ENCODE measurements at places on chromosomes 5 and 9.

DNA sequence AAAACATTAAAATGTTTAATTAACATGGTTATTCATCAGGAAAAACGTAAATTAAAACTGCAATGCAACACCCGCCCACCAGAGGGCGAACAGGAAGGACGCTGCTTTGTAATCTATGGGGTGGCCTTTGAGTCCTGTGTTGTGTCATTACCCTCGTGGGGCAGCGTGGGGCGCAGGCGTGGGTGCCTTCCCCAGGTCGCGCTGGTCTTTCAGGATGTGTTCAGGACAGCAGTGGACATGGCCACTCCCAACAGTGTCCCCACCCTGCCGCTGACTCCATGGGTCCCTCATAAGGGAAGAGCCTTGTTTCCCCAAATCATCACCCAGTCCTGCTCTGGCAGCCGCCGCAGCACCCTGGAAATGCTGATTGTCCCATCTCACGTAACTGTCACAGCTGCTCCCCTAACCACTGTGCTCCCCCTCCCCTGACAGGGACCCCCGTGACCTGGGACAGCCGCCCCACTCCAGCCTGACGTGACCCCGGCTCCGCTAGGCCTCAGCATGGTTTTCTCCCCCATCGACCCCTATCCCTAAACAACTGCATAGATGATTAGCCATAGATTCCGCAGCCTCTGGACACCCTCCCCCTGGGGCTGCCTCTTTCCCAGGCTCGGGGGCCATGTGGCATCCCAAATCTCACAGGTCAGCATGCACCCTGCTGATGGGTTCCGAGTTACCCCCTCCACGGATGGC lies 36.4 kb downstream of the GLT6D1 start:
- peak; percentile 74 for DNase-seq

- peak; percentile 69 for DNase-seq
These were observed 724 bp downstream of the MACROH2A1 start for GRCh38 chr5:135398160-135398854.

DNA sequence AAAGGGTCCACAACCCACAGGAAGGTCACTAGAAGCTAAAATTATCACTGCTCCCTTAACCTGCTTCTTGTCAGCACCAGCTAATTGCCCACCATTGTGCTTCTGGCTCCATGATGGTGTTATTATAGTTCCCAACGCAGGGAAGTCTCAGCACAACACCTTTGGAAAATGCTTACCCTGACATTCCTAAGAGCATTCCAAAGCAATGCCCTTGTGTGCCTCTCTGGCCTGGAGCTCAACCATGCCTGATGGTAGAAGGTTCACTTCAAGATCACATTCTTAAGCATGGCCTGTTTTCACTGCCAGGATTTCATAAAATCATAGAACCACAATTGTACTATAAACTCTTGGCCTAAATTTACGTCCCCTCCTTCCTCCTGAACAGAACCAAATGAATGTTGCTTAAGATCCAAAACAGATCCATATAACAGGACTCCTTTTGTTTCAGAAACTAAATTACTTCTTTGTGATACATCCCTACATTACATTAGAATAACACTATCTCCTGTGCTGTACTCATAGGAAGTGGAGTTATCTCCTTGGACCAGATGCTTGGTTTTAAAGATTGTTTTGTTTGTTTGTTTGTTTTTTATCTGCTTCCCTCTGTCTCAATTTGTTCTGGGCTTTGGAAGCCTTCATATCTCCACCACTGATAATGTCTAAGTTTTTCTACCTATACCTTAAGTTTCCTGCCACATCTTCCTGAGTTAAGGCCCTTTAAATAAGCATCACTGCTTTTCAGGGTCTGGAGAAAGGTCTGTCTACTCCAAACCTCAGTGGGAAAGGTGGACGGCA lies 32.1 kb downstream of the ARL15 start:
- DNase-seq: no peak

DNA sequence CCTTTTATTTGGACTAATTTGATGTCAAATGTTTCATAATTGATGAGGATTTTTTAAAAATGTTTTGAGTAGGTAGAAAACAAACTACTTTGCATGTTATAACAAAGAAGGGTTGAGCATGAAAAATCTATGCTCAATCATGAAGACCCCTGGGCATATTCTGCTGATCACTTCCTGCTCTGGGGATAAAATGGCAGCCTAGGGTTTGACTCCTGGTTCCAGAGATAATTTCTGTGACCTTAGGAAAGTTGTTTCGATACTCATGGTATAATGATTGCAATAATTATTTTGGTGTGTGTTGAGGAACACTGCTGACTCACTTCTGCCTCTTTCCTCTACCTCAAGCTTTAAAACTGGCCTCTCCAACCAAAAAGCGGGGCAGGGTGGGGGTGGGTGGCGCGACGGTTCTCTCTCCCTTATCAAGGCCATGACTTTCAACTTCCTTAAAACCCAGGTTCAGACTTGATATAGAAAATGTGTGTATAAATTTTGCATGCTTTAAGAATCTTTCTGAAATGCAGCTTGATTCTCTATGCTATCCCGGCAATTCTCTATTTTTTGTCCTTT lies 6.0 kb upstream of the PIP5K1B start:
- DNase-seq: no peak

DNA sequence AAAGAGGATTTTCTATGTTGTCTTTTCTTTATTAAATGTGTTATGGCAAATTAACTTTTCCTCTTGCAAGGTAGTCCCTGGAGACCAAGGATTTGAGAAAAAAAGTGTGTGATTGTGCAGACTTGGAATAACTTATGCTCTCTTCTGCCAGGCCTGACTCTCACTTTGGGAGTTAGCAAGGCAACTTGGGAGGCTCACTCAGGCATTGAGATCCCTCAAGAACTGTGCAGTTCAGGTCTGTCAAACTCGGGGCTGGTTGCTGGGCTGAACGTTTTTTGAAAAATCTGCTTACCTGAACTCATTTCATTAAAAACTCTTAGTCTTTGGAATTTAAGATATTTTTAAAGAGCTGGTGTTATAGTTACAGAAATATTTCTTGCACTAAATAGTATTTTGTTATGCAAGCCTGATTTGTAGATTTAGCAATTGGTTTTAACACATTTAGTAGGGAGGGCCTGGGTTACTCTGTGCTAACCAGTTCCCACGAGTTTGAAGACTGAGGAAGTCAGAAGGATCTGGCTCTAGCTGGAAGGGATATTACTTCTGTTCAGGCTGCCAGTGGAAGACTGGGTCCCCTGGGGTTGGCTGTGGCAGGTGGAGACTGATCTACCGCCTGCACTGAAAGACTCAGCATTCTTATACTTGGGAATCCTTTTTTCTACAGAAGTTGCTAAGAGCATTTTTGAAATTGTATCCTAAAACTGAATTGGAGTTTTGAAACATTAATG lies 150.4 kb upstream of the PCSK5 start:
- DNase-seq: no peak

GRCh38 chr9:4022435-4023067 lies 277.3 kb downstream of the GLIS3 start:
- no peak for DNase-seq

GRCh38 chr9:19870988-19871387 lies 82.2 kb upstream of the SLC24A2 start:
- DNase-seq: no peak

GRCh38 chr9:76618762-76619161 lies 145.5 kb upstream of the PCA3 start:
- DNase-seq: no peak

DNA sequence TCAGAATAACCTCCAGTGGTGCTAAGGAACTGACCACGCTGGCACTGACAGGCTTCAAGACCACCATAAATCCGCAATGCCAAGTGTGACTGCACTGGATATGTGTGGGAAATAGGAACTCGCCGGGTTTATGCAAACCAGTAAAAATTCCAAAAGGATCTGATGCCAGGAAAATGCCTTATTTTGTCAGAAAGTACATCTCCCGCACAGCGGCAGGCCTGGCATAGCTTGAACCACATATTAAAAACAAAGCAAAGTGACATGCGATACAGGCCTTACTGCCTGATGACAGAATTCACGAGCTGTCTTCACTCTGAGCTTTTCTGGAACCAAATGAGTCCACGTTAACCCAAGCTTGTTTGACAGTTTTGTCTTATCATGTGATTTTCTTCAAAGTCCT lies 139.6 kb downstream of the GLIS3 start:
- DNase-seq: no peak

DNA sequence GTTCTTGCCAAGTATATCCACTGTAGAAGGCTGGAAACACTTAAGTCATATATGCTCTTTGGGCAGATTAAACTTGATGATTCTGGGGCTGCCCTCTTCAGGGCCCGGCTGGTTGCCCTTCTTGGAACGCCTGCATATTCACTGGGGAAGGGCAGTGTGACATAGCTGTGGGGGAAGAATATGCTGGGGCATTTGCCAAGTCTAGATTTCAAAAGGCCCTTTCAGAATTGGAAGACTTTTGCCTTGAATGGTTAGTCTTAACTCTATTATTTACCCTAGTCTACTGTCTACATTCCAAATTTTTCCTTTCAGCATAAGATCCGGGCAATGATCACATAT lies 161.2 kb upstream of the PITX1 start:
- no peak for DNase-seq

GRCh38 chr9:132639322-132639721 lies 30.5 kb downstream of the DDX31 start:
- DNase-seq: no peak

- no peak for DNase-seq
These were observed 245.6 kb upstream of the RAI14 start for GRCh38 chr5:34410411-34411139.

DNA sequence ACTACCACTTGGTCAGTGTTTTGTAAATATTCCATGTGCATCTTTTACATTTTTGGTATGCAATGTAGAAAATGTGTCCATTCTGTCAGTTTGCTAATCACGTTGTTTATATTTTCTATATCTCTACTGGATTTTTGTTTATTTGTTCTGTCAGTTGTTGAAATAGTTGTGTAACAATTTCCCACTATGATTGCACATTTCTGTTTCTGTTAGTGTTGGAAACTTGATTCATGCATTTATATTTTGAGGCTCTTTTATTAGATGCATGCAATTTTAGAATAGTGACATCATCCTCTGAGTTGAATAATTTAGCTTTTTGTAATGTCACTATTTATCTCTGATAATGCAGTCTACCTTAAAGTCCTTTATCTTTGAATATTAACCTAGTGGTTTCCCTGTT lies 25.8 kb upstream of the LECT2 start:
- DNase-seq: no peak

DNA sequence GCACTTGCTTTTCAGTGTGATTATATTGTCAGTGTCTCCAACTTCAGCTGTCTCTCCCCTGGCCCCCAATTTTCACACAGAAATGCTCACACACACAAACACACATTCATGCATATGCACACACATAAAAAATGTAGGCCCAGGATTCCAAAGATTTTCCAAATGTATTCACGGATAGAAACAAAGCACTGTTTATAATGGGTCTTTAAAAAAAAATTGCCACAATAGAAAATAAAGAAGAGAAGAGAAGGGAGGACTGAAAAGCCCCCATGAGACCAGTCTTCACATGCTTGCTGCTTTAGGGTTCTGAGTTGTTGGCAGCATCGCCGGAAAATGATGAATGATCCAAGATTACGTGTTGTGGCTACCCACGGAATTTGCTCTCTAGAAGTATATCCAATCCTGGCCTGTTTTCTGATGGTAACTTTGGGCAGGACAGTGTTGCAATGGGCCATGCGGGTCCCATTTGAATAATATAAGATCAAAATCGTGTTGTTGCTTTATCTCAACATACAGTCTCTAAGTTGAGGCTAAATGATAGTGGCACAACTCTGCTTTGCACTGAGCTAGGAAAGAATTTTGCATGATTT lies 36.2 kb upstream of the ACO1 start:
- DNase-seq: no peak

GRCh38 chr5:151699071-151699901 lies 12.6 kb upstream of the SPARC start:
- no peak for DNase-seq

- DNase-seq: no peak
These were observed 5.9 kb downstream of the MGAT4B start for GRCh38 chr5:179800696-179801201.

GRCh38 chr5:60698336-60698735 lies 1.6 kb downstream of the DEPDC1B start:
- DNase-seq: no peak

DNA sequence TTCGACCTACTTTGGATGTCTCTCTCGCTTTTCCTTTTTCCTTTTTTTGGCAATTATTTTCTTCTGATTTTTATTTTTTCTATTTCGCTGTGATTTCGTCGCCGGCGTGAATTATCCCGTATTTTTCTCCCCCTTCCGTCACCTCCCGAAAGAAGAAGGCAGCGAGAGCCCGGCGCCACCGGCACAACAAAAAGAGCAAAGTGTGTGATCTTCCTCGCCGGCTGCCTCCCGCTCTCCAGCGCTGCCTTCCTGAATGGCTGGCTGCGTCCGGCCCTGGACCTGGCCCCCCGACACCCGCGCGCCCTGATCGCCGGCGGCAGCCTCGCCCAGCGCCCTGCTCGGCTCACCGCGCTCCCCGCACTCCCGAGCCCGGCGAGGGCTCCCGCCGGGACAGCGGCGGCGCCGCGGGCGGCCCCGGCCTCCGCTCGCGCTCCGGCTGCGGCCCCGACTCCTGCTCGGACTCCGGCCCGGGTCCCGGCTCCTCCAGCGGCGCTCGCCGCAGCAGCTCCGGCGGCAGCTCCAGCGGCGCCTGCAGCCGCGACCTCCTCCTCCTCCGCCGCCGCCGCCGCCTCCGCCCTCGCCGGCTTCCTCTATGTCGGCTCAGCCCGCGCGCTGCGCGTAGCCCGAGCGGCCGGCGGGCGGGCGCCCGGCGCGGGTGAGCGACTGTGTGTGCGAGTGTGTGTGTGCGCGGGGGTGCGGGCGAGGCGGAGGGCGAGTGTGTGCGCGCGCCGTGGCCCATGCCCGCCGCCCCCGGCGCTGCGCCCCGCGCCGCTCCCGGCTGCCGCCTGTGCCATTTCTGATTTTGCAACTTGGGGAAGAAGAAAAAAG lies 960 bp downstream of the NR2F1 start:
- peak; percentile 56 for DNase-seq

DNA sequence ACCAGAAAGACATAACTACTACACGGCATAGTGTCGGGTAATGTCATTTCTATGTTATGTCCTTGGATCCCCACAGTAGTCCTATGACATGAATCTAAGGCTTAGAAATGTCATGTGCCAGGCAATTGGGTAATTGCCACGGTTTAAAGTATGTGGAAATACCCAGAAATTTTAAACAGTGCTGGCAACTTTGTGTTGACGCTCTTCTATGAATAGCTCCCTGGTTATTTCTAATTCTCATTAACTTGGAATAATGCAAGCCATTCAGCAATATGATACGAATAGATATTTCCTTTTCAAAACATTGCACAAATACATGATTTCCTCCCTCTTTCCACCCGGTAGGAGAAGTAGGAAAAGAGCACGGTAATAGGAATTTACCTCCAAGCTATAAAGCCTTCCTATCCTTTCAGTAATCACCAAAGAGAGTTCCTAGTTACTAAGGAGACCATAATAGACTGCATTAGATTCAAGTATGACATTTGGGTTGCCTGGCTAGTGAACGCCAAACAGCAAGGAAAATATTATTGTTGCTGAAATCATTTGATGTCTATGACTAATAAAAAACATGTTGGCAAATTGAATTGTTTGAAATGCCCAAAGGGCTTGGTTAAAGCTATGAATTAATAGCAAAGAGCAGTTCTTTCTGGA lies 168.4 kb downstream of the CCDC192 start:
- no peak for DNase-seq

GRCh38 chr5:67377631-67378030 lies 181.0 kb upstream of the CD180 start:
- DNase-seq: no peak

Measured in activated T-cell treated with anti-CD3 and anti-CD28 coated beads, Interleukin-2, amount 50 U/mL, for 24 hours (primary cell).